Activated T-helper 1 cell treated with Interleukin-2 at 50 U/mL for 16 hours (primary cell): ENCODE measurements at places on chromosomes 13 and 19.

DNA sequence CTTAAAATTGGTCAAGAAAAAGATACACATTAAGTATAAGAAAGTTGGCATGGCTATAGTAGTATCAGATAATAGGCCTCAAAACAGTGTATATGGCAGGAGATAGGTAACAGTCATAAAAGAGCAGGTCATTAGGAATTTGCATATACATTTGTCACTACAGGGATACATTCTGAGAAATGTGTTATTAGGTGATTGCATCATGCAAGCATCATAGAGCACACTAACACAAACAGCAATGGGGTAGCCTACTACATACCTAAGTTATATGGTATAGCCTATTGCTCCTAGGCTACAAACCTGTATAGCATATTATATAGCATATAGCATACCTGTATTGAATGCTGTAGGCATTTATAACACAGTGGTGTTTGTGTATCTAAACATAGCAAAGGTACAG is 6.2 kb upstream of the ZNF529 start:
- no peak for DNase-seq

DNA sequence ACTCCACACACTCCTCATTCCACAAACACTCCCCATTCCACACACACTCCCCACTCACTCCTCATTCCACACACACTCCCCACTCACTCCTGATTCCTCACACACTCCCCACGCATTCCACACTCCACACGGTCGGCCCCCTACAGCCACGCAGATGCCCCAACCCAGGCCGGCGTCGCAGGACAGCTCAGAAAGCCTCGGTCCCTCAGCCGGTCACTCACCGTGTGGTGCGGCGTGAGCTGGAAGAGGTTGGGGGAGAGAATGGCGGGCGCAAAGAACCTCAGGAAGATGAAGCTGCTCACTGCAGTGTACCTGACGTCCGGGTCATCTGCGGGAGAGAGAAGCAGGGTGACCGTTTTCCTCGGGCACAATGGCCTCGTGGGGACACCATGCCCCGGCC is 39.0 kb upstream of the C13orf46 start:
- no peak for DNase-seq

GRCh38 chr13:91280801-91281200 is 66.7 kb upstream of the MIR17HG start:
- DNase-seq, result no peak

DNA sequence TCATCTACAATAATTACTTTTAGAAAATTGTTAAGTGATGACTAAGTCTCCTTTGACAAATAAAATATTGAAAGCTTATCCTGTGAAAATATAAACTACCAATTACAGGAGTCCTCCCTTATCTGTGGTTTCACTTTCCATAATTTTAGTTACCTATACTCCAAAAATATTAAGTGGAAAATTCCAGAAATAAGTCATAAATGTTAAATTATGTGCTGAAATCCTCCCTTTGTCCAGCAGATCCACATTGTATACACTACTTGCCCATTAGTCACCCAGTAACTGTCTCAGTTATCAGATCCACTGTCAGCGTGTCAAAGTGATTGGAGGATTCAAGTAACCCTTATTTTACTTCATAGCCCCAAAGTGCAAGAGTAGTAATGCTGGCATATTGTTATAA is 98.1 kb downstream of the SERP2 start:
- no peak for DNase-seq

DNA sequence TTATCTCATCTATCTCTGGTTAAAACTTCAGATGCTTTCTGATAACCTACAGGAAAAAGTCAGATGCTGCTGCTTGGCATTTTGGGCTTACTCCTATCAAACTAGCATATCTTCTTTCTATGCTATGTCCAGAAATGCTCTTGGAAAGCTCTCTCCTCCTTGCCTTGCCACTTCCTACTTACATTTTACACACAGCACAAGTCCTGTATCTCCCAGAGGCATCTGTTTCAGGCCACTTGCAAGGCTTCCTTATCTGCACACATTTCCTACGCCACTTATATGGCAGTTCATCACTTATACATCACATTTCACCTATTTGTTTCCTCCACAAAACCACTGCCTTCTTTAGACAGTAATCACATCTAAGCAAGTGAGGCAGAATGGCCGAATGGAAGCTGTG is 220.3 kb downstream of the DNAJC15 start:
- no peak for DNase-seq

DNA sequence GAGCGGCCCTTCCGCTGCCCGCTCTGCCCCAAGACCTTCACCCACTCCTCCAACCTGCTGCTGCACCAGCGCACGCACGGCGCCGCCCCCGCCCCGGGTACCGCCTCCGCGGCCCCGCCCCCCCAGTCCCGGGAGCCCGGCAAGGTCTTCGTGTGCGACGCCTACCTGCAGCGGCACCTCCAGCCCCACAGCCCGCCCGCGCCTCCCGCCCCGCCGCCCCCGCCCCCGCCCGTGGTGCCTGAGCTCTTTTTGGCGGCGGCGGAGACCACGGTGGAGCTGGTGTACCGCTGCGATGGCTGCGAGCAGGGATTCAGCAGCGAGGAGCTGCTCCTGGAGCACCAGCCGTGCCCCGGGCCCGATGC is 3.2 kb upstream of the NAT14 start:
- DNase-seq, result no peak

DNA sequence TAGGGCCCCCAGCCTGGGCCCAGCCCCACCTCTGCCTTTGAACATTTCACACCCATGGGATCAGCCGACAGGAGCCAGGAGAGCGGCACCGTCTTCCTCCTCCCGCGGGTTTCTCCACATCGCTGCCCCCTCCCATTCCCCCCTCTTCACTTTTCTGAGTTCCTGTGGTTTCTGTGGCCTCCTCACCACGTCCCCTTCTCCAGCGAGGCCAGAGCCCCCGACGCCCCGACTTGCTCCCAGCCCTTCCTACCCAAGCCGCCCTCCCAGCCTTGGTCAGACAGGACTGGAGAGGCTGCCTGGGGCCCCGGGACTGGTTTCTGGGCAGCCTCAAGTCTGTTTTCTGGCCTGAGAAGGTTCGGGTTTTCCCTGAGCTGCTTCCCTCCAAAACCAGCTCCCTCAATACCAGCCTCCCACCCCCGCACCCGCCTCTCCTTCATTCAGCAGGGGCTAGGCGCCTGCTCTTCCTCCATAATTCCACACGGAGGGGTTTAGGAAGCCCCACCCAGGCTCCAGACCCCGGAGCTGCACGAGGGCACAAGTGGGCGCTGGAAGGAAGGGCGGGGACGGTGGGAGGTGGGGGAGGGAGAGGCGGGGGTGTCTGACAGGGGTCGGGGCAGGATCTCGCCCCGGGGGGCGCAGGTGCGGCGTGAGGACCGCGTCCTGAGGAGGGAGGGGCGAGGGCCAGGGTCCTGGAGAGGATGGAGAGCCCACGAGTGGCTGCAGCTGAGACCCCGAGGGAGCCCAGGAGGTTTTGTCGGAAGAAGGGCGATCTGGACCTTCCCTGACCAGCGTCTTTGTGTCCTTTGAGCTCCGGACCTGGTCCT is 4.0 kb upstream of the SIGLEC10 start:
- DNase-seq, result no peak

DNA sequence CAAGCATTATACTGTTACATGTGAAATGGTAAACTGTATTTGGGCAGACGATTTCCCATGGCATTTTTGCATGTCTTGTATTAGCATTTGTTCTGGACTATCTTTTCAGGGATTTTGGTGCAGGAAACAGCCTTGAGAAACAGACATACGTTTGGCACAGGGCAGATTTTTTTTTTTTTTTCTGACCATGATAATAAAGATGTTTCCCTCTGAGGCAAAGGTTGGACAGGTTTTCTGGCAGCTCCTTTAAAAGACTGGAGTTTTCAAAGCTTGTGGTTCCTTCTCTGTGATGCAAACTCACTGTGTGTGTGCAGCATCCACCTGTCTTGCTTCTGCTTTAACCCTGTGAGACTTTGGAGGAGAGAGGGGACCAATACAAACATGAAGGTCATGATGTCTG is 63.0 kb downstream of the NBEA start:
- no peak for DNase-seq

DNA sequence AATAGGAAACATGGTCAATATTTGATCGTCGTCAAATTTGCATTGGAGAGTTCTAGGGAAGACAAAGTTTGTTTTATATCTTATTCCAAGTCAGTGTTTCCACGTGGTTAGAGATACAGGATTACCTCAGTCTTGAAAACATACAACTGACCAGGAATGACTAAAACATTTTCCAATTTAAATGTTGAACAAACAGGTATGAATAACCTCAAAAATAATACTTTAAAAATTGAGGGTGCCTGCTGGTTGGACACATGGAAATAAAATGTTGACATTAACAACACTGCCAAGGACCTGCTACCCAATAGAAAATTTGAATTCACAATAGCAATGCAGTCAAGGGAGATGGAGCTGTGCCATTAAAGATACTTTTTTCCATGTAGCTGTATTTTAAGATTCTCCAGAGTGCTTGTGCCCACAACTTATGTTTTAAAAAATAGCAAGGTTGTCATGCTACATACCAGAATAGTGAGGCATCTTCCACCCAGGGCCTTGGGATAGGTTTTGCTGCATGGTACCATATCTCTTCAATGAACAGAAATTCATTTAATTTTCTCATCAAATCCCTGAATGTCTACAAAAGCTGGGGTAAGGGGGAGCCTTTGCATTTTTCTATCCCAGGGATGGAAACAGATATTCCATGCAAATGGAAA is 260.8 kb downstream of the EFNB2 start:
- DNase-seq, result no peak

DNA sequence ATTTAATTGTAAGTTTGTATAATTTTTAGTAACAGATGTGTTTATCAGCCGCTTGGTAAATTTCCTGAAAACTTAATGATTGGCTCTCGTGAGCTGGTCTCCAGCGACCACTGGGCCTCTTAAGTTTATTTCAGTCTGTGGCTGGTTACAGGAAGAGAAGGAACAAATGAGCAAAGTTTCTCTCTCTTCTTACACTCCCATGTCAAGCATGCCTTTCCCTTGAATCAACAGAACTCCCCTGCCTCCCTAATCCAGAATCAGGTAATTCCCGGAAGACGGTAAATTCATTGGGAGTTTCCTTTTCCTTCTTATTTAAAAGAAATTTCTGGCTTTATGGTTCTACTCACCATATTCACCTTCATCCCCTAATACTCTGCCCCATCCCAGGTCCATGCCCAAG is 52.5 kb upstream of the POMP start:
- DNase-seq, result no peak

DNA sequence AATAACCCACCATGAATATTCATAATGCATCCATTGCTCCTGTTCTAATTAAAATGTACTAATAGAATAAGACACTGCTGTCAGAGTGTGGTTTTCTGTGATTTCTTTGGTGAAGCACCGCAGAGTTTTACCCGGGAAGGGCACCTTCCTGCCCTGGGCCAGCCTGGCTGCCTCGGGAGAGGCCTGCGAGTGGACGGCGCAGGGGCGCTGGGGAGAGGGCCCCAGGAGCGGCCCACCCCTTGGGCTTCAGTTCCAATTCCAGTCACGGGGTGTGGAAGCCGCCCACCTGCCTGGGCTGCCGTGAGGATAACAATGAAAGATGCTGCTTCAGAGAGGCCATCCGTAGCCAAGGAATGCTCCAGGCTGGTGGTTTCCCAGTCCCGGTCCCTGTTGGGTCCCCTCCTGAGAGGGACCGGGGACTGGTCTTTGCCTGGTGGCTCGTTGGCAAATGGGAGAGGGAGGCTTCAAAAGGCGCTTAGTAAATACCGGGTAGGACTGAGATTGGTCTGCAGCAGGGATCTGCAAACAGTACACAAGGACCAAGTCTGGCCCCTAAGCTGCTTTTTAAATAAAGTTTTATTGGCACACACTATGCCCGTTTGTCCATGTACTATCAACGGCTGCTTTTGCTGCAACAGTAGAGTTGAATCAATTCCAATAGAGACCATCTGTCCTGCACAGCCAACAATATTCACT is 18.0 kb downstream of the TCF3 start:
- no peak for DNase-seq

DNA sequence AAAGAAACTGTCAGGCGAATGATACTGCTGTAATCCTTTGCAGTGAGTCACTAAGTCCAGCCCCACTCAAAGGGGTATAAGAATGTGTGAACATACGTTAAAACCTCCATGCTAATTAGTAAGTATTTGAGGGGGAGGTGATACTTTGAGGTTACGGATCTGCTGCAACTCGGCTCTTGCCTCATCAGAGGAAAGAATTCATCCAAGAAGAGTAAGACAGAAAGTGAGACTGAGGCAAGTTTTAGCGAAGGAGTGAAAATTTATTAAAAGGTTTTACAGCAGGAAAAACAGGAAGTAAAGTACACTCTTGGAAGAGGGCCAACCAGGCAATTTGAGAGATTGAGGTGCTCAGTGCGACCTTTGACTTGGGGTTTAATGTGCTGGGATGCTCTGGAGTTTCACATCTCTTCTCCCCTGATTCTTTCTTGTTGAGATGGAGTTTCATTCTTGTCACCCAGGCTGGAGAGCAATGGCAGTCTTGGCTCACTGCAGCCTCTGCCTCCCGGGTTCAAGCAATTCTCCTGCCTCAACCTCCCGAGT is 9.8 kb downstream of the CLEC4M start:
- DNase-seq, result no peak

DNA sequence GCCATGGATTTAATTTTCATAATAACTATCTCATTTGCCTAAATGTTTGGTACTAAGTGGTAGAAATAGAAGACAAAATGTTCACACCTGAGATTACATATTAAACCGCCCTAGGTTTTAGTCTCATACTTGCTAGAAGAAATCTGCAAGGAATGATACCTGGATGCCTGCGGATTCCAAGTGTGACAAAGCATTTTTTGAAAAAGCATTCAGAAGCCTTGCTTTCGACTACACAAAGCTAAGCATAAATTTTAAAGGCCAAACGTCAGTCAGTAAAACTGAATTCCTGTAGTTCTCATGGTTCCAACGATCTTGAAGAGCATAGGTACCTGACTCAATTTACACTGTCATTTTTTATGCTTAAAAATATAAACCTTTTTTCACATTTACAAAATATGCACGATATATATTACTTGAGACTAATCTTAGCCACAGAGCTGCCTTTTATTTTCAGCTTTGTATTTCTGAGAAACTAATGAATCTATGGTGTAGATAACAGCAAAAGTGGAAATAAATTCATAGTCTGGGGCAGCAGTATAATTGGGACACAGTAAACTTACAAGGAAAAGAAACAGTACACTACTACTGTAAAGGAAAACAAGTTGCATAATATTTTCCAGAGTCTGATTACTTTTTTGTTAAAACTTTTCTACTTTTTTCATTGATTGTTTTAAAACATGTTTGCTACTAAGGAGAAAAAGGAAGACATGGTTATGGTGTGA is 1.2 kb upstream of the LRRC63 start:
- no peak for DNase-seq

GRCh38 chr19:924553-925086 is 1.2 kb upstream of the ARID3A start:
- DNase-seq, result no peak
